ENCODE measurements at places on chromosomes 11 and 22.
A peak's percentile ranks its signal among the peaks of the same experiment; 100 is the strongest.

GRCh38 chr11:119473226-119473625 is 50.3 kb upstream of the THY1 start:
- no peak for DNase-seq

- no peak for DNase-seq
These were observed 364.9 kb downstream of the SHANK2 start for GRCh38 chr11:70887542-70887827.

- DNase-seq: no peak
These were observed 111.1 kb upstream of the ANO1 start for GRCh38 chr11:69966910-69967483.

DNA sequence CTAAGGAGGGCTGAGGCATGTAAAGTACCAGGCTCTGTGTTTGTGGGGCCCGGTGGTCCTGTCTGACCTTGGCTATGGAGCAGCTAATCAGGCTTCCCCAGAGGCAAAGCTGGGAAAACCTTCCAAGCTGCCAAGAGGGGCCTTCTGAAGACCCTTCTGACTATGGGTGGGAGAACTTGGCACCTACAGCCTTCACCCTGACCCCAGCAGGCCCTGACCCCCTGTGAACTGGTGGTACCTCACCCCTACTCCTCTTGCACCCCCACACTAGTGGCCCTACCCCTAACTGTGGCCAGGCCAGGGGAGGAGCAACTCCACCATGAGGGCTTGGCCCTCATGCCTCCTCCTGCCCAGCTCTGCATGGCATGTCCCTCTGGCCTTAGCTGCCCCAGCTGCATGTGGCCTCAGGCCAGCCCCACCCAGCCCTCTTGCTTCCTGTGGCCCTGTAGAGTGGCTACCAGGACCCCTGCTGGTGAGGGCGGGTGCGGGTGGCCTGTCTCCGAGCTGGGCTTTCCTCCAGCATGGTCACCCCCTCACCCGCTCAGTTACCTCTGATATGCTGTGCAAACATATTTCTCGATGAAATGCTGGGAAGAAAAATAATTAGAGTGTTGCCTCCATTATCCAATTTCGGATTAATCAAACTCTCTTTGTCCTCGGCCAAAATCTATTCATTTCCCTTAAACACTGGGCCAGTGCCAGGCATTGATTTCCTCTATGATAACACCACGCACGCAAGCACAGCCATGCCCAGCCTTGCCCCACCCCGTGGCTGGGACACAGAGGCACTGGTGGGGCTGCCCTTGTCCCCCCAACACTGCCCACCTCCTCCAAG is 7.5 kb downstream of the GNAZ start:
- DNase-seq: no peak

- DNase-seq: peak; percentile 67
These were observed 4.3 kb upstream of the GP1BB start for GRCh38 chr22:19719050-19719482.

DNA sequence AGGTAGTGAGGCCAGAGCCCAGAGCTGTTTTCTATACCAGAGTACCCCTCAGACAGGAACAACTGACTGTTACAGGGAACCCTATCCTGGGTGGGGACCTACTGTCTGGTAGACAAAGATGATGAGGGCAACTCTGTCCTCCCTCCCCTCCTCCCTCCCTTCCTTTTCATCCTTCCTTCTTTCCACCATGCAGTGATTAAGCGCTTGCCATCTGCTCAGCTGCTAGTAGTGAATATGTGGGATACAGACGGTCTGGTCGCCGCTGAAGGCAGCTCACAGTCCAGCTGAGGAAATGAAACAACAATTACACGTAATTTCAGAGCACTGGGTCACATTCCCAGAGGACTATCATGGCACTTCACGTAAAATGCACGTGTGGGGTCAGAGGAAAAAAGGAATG is 597.1 kb downstream of the BUD13 start:
- DNase-seq: no peak

DNA sequence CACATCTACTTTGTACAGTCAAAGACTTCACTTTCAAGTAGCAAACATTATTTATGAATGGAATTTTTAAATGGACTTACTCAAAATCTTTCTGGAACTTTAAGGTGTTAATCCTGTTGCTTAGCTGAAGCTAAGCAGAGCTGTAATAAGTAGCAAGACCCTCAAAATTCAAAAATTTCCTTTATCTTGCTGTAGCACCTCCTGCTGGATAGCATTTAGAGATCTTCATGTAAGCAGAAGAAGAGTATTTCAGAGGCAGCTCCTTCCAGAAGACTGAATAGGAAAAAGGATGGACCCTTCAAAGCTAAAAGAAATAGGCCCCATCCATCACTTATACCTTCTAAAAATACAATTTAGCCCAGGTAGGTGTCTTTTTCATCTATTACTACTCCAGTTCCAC is 3.4 kb downstream of the PHF21A start:
- DNase-seq: no peak

- DNase-seq: no peak
These were observed 64.7 kb downstream of the DHCR7 start for GRCh38 chr11:71383461-71383860.

DNA sequence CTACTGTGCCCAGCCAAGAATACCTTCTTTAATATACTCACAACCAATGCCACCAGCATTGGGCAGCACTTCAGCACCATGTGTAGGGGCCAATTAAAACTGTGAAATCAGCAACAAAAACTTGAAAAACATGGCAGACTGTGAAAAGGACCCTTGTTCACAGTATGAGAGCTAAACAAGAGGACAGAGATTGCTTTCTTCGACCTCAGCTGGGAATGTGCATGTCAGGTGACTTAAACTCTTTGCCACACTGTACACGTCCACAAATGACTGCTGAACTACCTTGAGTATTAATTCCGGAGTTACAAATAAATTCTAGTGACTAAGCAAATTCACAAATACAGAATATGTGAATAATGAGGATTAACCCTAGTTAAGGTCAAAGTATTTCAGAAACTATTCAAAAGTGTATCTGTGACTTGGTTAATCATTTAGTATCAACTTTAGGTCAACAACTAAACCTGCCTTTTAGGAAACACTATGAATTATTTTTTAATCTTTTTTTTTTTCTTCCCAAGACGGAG is 33.0 kb downstream of the DDX6 start:
- no peak for DNase-seq

DNA sequence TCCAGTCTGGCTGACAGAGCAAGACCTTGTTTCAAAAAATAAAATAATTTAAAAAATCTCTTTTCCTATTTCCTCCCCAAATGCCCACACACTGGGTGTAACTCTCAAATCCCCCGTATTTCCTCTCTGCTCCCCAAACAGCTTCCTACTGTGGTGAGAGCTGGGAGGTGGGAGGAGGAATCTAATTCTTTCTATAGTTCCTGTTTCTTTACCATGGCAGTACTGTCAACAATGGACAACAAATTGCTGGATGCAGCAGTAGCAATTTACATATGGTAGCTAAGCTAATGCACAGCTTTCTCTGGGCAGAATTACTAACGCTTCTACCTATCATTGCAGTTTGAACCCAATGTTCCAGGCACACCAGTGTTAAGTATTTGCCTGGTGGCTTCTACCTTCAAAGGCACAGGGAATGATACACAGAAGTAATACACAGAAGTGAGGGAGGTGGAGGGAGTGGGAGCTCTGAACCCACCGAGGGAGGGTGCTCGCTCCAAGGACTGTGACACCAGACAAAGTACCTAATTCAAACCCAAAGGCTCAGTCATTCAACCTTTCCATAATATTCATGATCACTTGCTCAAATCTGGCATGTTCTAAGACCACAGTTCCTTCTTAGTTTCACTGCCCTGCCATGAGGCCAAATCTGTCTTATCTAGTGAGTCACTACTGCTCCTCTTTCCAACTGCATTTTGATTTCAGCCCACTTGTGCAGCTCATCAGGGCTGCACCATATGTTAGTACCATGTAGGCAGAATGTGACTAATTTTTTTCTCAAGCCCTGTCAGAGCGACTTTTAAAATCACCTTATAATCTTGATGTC is 37.9 kb downstream of the CELF1 start:
- DNase-seq: no peak

DNA sequence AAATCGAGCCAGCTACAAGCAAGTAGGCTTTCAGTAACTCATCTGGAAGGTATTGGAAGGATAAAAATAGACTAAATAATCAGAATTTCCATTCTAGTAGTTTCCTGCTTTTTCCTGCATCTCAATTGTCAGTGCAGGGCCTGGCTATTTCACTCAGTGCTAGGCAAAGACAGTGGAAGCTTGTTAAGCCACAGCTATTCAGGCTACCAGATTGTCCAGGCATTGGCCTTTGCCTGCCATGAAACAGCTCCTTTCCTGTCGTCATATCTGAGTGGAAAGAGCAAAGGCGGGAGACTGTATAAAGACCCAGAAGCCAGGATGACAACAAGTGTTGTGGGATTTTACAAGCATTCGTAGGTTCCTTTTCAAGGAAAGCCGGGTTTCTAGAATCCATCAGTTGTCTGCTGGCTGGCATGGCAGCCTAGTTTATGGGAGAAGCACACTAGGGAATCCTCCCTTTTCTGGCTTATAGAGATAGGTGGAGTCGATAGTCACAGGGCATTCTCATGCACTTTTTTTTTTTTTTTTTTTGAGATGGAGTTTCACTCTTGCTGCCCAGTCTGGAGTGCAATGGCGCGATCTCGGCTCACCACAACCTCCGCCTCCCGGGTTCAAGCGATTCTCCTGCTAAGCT is 2.0 kb upstream of the TNRC6B start:
- DNase-seq: no peak

- DNase-seq: no peak
These were observed 4.7 kb downstream of the API5 start for GRCh38 chr11:43316451-43316850.

- DNase-seq: no peak
These were observed 227.0 kb upstream of the POU2AF2 start for GRCh38 chr11:111018566-111018965.

- DNase-seq: no peak
These were observed 77.5 kb upstream of the CTSC start for GRCh38 chr11:88414981-88415413.

GRCh38 chr11:87892291-87892690 is 283.0 kb downstream of the RAB38 start:
- no peak for DNase-seq

DNA sequence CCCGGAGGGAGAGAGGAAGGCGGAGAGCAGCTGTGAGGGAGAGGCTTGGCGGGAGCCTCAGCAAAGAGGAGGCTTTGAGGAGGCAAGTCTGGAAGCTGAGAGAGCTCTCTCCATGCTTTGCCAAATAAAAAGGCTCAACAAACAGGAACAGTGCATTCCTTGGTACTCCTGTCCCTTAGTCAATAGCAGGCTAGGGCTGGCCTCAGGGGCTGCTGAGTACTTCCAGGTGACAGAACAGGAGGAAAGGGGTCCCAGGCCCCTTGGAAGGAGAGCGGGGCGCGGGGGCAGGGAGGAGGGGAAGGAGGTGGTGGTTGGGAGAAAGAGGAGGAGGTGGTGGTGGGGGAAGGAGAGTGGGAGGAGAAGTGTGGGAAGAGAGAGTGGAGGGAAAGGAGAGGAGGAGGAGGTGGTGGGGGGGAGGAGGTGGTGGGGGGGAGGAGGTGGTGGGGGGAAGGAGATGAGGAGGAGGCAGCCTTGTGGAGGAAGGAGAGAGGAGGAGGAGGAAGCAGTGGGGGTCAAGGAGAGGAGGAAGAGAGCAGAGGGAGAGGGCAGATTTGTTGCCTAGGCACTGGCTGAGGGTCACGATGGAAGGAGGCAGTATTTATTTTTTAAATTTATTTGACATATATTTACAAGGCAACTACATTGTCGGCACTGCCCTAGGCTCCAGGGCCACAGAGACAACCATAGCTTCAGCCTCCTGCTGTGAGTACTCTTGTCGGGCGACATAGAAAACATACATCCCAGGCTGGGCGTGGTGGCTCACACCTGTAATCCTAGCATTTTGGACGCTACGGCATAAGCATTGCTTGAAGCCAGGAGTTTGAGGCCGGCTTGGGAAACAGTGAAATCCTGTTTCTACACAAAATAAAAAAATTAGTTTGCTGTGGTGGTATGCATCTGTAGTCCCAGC is 74.2 kb upstream of the ZBED5 start:
- no peak for DNase-seq

GRCh38 chr11:74417379-74417804 is 19.2 kb upstream of the PGM2L1 start:
- DNase-seq: no peak

DNA sequence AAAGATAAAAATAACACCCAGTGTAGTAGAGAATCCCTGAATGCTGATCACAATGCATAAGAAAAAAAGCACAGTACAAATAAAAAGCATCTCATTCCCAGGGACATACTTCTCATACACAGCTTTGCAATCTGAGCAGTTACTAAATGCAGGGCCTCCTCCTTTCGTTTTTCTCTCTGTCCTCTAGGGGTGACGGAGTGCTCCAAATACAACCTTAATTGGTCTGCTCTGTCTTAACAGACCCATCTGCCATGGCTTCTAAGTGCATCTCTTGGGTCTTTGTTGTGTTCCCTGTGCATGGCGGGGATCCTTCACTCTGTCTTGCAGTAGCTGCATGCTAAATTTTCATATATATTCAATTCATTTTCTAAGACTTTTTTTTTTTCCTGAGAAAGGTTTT is 1114.2 kb upstream of the RAG2 start:
- no peak for DNase-seq

GRCh38 chr11:78457448-78457847 is 39.8 kb upstream of the GAB2 start:
- DNase-seq: no peak

- DNase-seq: no peak
These were observed 1.3 kb upstream of the FAM118A start for GRCh38 chr22:45308391-45308956.

DNA sequence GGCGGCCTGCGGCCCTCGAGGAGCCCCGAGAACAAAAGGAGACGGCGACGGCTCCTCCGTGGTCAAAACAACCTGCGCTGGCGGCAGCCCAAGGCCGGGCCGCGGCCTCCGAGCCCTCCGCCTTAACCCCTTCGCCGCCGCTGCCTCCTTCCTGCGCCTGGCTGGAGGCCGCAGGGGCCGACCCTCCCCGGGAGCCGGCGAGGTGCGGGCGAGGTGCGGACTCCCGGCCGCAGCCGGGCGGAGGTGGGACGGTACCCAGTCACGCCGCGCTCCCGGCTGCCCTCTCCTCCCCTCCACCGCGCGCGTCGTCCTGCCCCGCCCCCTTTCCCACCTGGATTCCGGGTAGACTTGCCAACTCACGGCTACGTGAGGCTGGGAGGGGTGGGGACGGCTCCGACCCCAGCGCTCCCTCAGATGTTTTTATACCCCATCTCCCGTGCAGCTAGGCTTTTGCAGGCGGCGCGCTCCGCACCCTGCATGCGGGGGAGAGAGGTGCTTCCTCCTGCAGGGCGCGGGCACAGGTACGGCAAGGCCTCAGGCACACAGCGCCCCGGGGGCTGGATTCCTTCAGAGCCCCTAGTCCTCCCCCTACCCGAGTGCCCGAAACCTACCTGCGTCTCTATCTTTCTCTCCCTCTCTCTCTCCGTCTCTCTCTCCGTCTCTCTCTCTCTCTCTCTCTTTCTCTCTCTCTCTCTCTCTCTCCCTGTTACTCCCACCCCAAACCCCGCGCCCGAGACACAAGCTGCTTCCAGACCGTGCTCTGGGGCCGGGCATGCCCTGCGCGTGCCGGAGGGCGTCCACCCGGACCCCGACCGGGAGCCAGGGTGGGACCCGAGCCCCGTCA is 2.0 kb downstream of the PDGFB start:
- no peak for DNase-seq

- no peak for DNase-seq
These were observed 8.0 kb upstream of the POU2F3 start for GRCh38 chr11:120231963-120232362.

- DNase-seq: peak; percentile 17
These were observed 3.6 kb downstream of the TCIRG1 start for GRCh38 chr11:68042219-68043028.
